Neural crest cell (in vitro differentiated cells): ENCODE measurements at places on chromosomes 2 and 18. TPM values are rescaled to one million over a fixed set of nuclear protein-coding genes. Genes with fewer than 3 reads are reported as not detected.

AQP12B gene
- not detected in 2 replicates for total RNA-seq

SERPINB11 gene
- not detected in 2 replicates for total RNA-seq

NGEF gene
- 0.96 and 1.5 TPM in 2 replicates for total RNA-seq

NYAP2 gene
- 0.35 and 0.36 TPM in 2 replicates for total RNA-seq

CSRNP3 gene
- 28.4 and 35.1 TPM in 2 replicates for total RNA-seq

PECR gene
- total RNA-seq, result 12.5 and 18.2 TPM in 2 replicates

CPLX4 gene
- total RNA-seq, result not detected in 2 replicates

AGXT gene
- not detected in 2 replicates for total RNA-seq

HES6 gene
- 143 and 152 TPM in 2 replicates for total RNA-seq

BMPR2 gene
- 17.5 and 19.4 TPM in 2 replicates for total RNA-seq

EPAS1 gene
- 0.14 and 0.27 TPM in 2 replicates for total RNA-seq

PLGLB2 gene
- 2.2 and 2.9 TPM in 2 replicates for total RNA-seq

DNER gene
- 4.0 and 4.1 TPM in 2 replicates for total RNA-seq

CHRND gene
- total RNA-seq, result 4.1 and 5.8 TPM in 2 replicates

KCNK3 gene
- 0.58 and 0.68 TPM in 2 replicates for total RNA-seq

STAT4 gene
- 1.0 and 1.4 TPM in 2 replicates for total RNA-seq

TMEM37 gene
- total RNA-seq, result 4.7 and 5.3 TPM in 2 replicates

RNF125 gene
- total RNA-seq, result 1.1 and 1.6 TPM in 2 replicates

GLI2 gene
- 48.8 and 49.1 TPM in 2 replicates for total RNA-seq

MRPL44 gene
- 33.4 and 36.6 TPM in 2 replicates for total RNA-seq

SP100 gene
- not detected in 2 replicates for total RNA-seq

FAP gene
- 0.50 TPM in 1 of 2 replicates, not detected in the other for total RNA-seq

LINC00305 gene
- not detected in 2 replicates for total RNA-seq

NT5C1B gene
- not detected in 2 replicates for total RNA-seq

KLHL14 gene
- 2.2 and 2.4 TPM in 2 replicates for total RNA-seq

CRYGD gene
- not detected in 2 replicates for total RNA-seq

SKOR2 gene
- total RNA-seq, result 0.96 and 1.4 TPM in 2 replicates
